SJSA1 (cell line): ENCODE measurements at places on chromosomes 4 and X. TPM values are rescaled to one million over a fixed set of nuclear protein-coding genes. Genes with fewer than 3 reads are reported as not detected.
A peak's percentile ranks its signal among the peaks of the same experiment; 100 is the strongest.

DNA sequence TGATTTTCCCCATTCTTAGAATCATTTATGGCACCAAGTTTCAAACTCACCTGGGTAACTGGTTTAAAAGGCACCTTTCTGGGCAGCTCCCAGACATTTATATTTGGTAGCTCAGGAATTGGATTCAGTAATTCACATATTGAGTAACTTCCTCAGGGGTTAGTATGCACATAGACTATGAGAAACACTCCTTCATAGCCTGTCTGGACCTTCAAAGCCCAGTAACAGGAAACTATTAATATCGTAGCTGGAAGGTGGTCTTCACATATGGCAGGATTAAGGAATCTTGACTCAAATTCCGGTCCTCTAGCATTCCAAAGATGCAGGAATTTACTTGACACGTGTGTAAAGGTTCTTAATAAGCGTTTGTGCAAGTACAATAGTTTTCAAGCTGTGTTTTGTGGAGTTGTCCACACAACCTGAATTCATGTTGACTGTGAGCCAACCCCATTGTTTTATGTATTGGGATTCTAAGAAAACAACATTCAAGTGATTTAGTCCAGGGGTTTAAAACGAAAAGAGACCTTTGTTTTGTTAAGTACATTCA is 78.4 kb downstream of the PLS3 start:
- DNase-seq: no peak

GRCh38 chr4:184444953-184445309 is 29.4 kb downstream of the IRF2 start:
- DNase-seq: no peak

DNA sequence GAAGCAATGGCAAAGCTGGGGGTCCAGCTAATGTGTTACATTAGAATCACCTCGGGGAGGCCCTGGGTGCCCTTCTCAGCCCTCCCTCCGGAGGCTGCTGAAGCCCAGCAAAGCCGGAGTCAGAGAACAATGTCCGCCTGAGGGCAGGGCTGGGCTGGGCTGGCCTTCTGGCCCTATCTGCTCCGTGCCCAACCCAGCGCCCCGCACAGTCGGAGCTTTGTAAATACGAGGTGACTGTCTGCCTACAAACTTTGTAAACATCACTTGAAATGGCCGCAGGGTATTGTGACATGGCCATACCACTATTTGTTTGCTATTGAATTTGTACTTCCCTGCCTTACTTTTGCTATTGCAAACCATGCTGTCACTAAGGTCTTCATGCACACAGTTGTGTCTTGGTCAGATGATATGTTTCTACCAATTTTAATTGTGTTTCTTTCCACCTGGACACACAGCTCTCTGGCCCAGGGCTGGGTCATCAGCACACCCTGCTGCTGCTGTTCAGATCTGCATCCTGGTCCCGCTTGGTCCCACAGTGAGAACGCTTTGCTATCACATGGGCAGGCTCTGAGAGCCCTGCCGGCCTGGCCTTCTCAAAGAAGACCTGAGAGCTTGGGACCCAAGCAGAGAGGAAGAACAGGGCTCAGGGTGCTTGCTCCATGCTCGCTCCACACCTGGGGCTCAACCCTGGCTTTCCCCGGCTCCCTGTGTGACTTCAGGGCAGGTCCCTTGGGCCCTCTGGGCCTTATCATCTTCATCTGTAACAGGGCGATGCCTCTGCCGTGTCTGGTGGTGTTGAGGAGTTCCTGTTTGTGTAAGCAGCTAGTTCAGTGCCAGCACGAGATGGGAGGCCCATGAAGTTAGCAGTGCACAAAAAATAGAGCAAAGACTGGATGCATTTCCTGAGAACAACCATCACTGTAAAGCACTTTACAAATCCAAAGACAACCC is 2.3 kb downstream of the S100P start:
- DNase-seq: no peak

CORIN gene
- total RNA-seq: 0.25 TPM in 1 of 2 replicates, not detected in the other

DNA sequence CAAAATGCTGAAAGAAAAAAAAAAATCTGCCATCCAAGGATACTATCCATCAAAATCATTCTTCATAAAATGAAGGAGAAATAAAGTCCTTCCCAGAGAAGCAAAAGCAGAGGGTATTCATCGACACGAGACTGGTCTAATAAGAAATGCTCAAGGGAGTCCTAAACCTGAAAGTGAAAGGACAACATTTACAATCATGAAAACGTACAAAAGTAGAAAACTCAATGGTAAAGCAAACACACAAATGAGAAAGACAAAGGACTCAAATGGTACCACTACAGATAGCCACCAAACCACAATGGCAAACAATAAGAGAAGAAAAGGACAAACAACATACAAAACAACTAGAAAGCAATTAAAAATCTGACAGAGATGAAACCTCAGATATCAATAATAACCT is 41.0 kb downstream of the CD99L2 start:
- DNase-seq: no peak

DNA sequence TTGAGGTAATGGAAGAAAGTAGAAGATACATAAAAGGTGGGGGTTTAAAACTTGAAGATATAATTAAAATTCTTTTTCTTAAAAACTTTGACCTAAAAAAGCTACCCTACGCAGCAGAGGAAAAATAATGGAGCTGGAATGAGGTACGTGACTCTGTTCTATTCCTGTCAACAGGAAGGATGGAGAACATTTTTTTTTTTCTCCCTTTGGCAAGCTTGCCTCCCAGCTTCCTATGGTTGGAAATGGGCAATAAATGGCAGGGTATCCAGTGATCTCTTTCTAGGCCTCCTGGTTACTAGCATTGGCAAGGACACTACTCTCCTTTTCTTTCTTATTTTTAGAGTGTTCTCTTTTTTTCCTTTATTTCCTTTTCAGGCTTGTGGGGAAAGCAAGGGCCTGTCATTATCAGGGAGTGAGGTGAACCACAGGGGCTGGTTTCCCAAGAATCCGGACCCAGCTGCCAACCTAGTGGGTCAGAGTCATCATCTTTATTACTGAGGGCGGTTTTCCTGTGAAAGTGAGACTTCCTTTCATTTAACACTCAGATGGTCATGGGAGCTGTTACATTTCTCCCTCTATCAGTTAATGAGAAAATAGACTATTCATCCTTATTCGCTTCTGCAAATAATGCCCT is 224.6 kb downstream of the SPRY1 start:
- DNase-seq: no peak

DNA sequence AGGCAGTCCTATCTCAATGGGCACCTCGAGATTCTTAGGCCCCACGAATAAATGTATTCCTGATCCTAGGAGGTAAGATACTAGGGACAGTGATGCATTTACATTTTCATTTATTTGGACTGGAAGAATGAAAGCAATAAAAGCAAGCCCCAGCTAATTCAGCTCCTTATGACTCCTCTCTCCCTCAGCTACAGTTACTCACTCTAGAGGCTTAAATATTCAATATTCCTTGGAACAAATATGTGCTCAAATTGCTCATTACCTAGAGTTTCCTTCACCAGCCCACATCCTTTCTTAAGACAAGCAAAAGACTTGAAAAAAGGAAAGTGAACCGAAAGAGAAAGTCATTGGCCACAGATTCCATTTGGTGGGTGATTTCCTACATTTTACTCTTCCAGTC is 13.9 kb downstream of the PAGE2 start:
- DNase-seq: no peak

SEL1L3 gene
- 39.3 and 65.1 TPM in 2 replicates for total RNA-seq

HTT gene
- 7.2 and 12.6 TPM in 2 replicates for total RNA-seq

JAKMIP1 gene
- total RNA-seq: not detected in 2 replicates

DNA sequence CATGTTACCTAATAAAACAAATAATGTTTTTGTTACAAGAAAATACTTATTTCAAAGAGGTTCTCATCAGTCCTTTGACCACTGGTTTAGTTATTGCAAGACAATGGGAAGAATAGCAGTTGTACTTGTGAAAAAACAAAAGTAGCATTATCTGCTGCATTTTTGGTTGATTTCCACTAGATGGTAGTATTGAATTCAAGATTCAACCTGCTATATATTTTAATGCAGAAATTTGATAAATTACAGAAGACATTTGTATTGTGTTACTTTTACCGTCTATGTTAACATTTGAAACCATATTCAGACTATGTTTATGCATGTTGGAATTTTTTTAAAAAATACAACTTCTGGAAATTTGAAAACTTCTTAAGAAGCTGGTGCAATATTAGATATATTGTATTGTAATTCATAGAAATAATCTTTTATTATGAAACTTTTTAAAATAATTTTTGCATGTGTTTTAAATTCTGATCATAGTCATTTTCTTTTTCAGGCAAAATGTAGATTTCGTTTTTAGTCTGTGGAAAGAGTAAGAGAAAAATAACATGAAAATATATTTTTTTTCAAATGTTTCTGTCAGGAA is 56.4 kb downstream of the SPCS3 start:
- DNase-seq: peak; percentile 20

DNA sequence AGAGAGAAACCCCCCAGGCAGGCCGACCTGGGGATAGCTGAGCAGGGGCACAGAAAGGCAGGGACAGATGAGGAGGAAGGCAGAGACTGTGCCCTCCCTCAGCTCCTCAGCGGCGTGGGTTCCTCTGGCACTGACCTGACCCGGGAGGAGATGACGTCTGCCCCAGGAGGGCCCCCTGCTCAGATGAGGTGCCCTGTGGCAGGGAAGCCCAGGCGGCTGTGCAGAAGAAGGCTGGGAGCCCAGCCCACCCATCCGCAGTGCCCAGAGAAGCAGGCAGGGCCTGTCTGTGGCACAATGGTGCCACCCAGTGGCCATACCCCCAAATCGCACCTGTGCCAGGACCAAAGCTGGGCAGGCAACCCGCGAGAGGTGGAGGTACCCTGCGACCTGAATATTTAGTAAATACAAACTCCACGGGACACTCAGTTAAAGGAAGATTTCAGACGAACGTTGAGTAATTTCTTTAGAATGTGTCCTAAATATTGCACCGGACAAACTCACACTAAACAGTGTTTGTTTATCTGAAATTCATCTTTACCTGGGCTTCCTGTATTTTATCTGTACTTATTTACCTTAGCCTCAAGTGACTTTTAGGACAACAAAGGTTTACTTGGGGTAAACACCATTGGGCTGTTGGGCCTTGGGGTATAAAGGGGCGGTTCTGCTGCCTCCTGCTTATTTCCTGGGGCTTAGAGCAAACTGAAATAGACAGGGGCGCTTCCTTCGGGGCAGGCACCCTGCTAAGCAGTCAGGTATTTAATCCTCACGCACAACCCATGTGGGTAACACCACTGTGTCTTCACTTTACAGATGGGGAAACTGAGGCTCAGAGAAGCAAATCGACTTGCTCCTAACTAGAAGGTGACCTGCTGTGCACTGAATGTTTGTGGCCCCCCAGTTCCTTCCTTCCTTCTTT is 46.5 kb upstream of the HMX1 start:
- peak; percentile 42 for DNase-seq

SLC34A2 gene
- total RNA-seq: not detected in 2 replicates

CXCL1 gene
- 0.38 and 2.3 TPM in 2 replicates for total RNA-seq

DNA sequence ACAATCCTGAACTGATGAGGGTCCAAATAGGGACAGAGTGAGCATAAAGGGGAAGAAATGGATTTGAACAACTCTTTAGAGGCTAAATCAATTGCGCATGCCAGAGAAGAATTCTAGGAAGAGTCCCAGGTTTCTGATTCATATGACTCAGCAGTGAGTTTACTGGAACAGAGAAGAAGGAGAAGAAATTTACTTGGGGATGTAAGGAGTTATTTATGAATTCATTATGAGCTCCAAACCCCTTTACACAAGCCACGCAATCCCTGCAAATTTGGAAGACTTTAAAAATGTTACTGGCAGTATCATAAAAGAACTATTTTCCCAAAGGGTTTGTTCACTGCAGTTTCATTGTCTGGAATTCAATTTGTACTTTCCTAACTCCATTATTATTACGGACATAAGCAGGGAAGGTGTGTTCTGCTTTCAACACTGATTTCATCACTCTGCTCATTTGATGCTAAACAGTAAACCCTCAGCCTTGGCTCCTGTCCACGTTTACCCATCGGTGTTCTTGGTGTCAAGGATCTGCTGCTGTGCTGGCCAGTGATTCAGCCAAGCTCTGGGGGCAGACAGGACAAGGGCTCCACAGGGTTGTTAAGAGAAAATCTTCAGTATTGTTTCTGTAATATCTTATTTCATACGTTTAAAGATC is 273.7 kb downstream of the HNRNPD start:
- DNase-seq: no peak

- DNase-seq: no peak
Observed at GRCh38 chr4:21848021-21848420, 100.6 kb downstream of the KCNIP4 start.

AKAP4 gene
- total RNA-seq: not detected in 2 replicates

ZNF595 gene
- 3.0 and 7.8 TPM in 2 replicates for total RNA-seq

HSPA4L gene
- 3.7 and 5.7 TPM in 2 replicates for total RNA-seq

DNA sequence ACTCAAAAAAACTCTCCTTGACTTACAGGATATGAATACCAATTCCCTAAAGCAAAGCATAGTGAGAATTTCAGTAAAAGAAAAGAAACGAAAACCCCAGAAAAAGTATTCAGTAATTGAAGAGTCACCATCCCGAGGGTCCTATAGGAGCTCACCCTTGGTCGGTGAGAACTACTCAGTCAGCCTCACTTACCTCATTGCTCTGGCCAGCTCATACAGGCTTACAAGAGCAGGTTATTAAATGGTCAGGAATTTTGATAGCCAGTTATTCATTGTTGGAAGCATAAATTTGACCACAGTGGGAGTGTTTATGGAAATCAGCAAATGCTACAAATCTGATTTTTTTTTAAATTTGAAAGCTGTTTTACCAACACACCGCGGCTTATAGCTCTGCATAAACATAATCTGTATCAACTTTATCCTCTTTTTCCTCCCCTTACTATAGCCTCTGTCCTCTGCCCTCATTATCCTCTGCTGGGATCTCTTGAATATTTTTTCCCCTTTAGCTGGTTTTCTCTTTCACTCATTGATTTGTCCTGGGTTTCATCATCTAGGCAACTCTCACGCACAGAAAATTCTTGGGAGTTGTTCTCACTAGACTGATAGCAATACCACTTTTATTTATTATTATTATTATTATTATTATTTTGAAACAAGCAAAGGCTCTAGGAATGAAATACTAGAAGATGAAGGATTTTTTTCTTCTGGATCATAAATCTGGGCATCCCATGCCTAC is 11.0 kb upstream of the CXCL2 start:
- peak; percentile 74 for DNase-seq

GRCh38 chr4:69860052-69860451 is at the start of gene SULT1E1:
Gene SULT1E1, minus strand, starts transcription at chr4:69860145. Its CDS starts 2,501 bp downstream, at chr4:69857644.
- no peak for DNase-seq

DNA sequence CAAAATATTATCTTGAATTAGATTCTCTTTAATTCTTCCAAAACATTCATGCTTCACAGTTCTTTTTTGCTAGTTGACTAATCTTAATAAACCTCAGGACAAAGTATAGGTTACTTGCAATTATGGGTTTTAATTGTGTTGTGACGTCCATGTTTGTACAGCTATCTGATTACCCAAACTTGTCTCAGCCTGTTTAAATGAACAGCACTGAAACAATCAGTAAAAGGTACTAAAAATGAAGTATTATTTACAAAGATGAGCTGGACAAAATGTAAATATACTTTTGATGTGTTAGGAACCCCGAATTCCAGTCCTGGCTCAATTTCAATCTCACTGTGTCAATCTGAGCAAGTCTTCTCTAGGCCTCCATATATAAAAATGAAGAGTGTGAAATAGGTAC is 57.4 kb upstream of the SLC6A14 start:
- no peak for DNase-seq

DNA sequence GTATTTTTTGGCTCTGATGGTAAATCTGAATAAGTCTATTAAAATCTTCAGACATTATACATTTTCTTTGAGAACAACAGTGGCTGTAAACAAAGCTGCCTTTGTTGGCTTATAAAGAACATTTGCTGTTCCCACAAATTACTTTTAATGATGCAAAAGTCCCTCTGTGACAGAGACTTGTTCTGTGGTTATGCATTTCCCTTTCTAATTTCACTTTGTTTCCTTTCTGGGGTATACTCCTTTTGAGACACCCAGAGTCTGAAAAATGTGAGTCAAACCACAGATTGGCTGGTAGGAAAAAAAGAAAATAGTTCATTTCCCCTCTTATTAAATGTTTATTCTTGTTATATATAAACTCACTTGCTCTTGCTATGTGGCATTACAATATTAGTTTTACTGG is 402.4 kb downstream of the PACRGL start:
- DNase-seq: no peak
